ENCODE measurements at places on chromosomes 2 and 18.

GRCh38 chr18:57574866-57575265, 11.6 kb downstream of the FECH start:
- no peak for DNase-seq

DNA sequence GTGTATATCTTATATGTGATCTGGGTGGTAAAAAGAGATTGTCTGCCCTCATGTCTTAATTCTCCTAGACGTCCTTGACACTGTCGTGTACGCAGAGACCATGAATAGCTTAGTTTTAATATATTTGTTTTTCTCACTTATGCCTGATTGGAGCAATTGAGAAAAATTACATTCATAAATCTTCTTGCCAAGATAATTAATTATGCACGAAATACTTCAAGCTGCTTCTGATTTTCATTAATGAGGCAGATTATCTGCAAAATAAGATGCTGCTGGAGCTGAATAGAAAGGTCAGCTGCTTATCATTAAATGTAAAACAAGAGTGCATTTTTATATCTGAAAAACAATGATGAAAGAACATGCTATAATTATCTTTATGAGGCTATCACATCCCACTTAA, 95.9 kb downstream of the CCDC141 start:
- DNase-seq, result no peak

DNA sequence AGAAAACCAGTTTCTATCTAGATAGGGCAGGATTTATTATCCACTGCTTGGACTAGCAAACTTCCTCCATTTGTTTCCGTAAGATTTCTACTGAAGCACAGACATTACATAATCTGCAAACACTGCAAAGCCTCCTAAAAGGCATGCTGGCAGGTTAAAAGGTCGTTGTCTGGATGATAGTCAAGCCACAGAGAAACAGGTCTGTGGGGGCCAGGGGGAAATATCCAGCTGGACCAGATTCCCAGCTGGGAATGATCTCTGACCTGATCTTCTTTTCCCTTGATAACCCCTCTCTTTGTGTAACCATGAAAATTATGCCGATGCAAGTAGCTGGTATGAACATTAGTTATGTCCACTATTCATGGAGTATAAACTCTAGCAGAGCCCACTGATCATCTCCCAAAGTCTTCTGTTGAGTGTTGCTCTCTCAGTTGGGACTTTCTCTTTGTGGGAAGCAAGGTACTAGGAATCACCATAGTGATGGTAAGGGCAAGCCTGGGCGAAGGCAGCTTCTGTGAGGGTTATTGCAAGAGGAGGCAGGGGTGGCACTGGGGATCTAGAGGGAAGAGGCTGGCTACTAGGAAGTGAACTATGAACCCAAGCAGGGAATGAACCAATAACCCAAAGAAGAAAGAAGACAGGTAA, 61.3 kb downstream of the GDF7 start:
- DNase-seq, result no peak

DNA sequence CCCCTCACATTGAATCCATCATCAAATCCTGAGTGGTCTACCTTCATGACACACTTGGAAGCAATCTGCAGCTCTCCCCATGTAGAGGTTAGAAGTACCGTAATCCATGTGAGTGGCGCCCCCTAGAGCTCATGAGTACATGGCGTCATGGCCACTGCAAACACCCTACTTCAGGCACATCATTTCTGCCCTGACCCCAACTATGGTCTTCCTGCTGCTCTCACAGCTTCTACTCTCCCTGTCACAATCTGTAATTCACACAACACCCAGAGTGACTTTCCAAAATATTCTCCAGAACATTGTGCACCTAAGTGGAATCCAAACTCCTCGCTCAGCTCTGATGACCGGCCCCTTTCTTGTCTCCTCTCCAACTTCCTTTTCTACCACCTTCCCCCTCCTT, 141.9 kb downstream of the ANKRD44 start:
- DNase-seq, result no peak

GRCh38 chr2:99867770-99868169, 274.6 kb downstream of the AFF3 start:
- DNase-seq, result no peak

DNA sequence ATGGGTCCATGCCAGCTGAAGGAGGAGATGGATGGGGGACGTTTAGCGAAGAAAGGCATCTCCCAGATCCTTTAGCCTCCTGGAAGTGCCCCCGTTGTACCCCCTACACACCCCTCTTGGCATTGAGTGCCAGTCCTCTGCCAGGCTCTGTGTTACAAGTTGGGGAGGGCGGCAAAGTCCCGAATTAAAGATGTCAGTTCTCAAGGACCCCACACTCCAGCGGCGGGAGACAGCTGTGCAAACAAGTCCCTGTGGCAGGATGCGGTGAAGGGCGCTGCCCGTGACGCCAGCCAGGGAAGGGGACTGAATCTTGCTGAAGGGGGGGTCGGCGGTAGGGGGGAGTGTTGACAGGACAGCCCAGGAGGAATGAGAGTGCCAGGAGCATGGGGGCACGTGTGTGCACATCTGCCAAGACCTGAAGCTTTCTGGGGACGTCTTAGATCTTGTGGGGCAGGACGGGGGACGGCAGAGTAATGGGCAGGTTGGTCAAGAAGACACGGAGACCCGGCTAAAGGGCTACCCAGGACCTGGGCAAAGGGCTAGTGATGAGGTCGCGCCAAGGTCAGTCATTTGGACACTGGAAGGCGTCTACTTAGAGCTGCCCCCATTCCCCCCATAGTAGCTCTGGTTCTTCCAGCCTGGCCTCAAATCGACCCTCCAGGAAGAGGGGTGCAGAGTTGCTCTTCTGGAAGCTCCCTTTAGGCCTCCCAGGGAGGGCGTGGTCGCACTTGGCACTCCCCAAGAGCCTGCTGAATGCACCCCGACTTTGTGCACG, 2.8 kb upstream of the CTDSP1 start:
- DNase-seq, result peak; percentile 93

DNA sequence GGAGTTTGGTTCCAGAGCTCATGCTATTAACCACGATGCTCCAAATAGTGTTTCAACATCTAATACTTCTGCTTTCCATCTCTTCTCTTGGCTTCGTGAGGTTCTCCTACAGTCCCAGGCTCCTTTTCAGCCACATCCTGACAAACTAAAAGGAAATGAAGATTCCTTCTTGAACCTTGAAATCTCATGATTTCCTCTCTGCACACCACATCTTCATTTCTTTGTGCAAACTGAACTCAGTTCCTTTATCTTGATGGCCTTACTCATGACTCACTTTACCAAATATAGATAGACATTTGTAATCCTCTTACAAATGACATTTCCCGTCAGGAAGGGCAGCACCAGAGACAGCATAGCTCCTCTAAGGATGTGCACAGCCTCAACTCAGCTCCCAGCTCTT, 50.0 kb upstream of the ITGA4 start:
- no peak for DNase-seq

DNA sequence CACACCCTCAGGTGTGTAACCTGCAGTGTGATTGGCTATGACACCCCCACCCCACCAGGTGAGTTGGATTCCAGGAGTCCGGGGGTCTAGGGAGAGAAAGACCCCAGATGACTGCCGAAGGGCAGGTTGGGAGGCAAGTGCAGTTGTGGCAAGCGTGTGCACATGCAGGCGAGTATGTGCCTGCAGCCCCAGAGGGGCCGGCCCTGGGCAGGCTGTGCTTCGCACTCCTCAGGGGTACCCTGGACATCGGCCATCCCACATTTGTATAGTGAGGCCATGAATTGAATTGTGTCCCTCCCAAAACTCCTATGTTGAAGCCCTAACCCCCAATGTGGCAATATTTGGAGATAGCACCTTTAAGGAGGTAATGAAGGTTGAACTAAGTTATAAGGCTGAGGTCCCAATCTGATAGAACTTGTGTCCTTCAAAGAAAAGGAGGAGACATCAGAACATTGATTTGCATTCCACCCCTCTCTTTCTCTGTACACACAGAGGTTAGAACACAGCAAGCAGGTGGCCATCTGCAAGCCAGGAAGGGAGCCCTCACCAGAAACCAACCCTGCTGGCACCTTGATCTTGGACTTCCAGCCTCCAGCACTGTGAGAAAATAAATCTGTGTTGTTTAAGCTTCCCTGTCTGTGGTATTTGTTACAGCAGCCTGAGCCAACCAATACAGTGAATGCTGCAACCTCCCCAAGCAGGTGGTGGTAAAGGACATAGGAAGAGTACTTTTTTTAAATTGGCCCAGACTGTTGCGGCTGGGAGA, 241.8 kb downstream of the TFCP2L1 start:
- peak; percentile 14 for DNase-seq

- no peak for DNase-seq
These were observed 97.2 kb downstream of the DTNA start for GRCh38 chr18:34807106-34807796.

DNA sequence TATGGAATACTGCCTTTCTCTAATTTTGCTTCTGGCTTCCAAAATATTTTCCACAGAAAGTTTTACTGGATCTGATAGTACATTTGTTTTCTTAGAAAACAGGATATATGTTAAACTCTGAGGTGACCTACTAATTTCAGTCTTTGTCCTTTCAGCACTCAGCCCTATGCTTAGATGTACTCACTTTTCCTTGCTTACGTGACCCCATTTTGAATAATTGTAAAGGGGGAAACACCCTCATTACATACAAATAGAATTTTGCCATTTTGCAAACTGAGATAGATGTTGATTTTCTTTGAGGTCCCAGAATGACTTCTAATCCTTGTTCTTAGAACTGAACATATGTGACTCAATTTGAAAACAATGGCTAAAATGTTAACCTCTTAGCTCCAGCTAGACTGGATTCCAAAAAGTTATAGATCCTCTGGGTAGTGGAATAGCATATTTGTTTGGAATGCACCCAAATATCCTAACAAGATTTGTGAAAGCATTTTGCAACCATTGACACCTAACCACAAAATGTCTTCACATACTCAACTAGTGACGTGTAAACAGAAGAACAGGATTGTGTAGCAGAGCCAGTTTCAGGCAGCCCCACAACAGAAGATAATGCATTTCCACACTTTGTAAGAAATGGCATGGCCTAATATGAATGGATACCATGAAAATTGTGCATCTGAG, 44.8 kb upstream of the EHBP1 start:
- DNase-seq, result no peak

DNA sequence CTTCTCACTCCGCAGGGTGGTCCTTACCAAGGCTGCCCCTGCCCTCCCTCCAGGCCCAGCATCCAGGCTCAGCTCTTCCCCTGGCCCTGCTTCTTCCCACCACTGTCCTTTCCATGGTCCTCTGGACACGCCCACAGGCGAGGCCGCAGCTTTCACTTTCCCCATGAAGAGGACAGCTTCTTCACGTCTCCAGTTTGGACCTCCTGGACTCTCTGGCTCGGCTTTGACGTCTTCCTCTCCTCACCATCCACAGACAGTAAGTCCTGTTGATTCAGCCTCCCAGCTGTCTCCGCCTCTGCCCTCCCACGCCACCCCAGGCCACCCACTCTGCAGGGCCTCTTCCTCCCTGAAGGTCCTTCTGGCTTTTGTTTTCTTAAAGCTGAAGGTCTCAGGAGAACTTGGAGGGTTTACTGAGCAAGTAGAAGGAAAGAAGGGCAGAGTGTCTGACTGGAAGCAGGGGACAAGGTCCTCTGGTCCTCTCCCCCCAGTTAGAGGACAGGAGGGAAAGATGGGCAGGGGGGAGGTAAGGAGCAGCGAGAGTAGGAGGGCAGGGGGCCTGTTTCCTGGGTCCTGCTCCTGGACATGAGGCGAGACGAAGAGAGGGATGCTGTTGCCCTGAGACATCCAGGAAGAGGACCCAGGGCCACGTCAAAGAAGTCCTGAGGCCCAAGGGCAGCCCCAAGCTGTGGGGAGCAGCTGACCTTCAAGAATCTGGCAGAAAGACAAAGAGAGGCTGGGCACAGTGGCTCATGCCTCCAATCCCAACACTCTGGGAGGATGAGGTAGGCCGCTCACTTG, 24.7 kb upstream of the NMUR1 start:
- peak; percentile 90 for DNase-seq

GRCh38 chr2:10326707-10327594, 24.2 kb downstream of the HPCAL1 start:
- DNase-seq, result no peak

DNA sequence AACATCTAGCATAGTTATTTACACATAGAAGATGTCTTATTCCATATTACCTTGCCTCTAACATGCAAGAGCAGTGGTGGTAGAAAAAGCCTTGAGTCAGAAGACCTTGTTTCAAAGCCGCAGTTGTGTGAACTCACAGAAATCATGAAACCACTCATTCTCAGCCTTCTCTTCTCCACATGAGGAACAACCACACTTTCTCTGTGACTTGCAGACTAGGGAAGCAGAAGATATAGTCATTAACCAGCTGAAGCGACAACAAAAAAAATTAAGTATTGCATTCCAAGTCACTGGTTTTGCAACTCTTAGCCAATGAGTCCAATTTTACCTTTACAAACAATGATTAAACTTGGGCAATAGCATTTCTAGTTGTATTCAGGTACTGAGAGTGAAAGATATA, 19.0 kb downstream of the TWSG1 start:
- DNase-seq, result no peak

DNA sequence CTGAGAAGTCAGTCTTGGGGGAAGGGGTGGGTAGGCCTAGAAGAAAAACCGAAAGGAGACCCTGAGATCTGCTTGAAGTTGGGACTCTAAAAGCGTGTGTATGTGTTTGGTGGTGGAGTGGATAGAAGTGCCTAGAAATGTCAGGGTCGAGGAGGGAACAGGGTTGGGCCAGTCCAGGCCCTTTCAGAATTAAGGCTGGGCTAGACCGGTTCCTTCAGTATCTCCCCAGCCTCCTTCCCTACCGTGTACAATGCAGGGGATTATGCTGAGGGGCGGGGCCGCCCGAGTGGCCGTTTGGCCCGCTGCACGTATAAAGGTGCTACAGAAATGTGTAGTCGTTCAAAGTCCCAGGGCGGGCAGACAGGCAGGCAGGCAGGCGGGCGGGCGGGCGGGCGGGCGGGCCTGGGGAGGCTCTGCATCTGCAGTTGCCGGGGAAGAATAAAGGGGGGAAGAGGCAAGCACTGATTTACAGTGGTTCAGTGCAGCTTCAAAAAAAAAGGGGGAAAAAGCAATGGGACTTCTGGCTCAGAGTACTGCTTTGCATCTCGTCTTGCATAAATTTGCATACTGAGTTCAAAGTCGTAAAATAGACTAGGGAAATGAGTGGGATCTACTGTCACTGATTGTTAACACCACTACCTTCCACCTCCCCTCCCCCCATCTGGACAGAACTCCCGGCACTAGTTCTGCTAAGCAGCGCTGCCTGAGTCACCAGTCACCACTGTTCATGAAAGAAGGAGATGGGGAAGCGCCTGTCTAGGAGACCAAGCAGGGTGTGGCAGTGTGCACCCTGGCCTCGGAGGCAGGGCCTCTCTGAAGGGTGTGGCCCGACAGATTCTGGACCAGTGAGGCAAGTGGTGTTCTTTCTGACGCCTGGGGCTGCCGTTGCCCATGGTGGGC, 3.6 kb downstream of the IGFBP2 start:
- no peak for DNase-seq

GRCh38 chr2:173048522-173048896, 27.1 kb upstream of the MAP3K20 start:
- no peak for DNase-seq

GRCh38 chr18:31241425-31241824, 76.5 kb upstream of the DSG1 start:
- no peak for DNase-seq

GRCh38 chr18:26863122-26863879, 2.2 kb downstream of the AQP4 start:
- peak; percentile 77 for DNase-seq
